ENCODE measurements at places on chromosomes 2 and 18.

GRCh38 chr2:23708771-23709170, 218.2 kb downstream of the ATAD2B start:
- DNase-seq = no peak

GRCh38 chr18:45967007-45967706, at the start of gene EPG5:
TSS of gene EPG5 (minus strand) at chr18:45967329. CDS start at chr18:45967239, 90 bp downstream.
- peak; percentile 94 for DNase-seq

- no peak for DNase-seq
Measured at GRCh38 chr2:166803373-166804000, 84.8 kb upstream of the XIRP2 start.

GRCh38 chr18:44409071-44409470, 271.6 kb upstream of the SETBP1 start:
- DNase-seq = no peak

DNA sequence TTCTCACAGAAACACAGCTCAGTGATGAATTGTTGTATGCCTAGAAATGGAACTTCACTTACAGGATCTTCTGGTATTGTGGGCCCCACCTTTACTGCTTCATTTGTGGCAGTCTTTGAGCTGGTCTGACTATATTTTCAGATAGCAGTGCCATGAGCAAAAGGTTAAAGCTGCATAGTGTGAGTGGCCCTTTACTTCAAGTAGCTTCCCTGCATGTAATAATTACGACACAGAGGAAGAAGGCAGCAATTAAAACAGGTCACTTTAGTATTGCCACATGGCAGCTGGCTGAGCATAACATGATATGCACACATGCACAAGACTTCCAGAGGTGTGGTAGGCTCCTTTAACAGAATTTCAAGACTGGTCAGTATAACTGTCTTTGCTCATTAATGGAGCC, 426.3 kb upstream of the ZEB2 start:
- DNase-seq = no peak

DNA sequence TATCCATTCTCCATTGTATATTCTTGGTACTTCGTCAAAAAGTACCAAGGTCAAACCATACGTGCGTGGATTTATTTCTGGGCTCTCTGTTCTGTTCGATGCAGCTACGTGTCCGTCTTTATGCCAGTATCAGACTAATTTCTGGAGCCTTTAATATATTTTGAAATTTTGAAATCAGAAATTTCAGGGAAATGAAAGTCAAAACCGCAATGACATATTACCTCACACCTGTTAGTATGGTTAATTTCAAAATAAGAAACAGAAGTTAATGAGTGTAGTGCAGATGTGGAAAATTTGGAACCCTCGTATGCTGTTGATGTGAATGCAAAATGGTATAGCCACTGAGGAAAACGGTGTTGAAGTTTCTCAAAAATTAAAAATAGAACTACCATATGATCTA, 156.1 kb upstream of the TRIB2 start:
- DNase-seq = no peak

GRCh38 chr2:183283209-183283608, 159.0 kb downstream of the NUP35 start:
- no peak for DNase-seq

- no peak for DNase-seq
Measured at GRCh38 chr2:82224301-82224940, 1919.9 kb upstream of the LRRTM1 start.

GRCh38 chr18:32771169-32771751, 1.6 kb downstream of the KLHL14 start:
- DNase-seq = no peak

All from hypothalamus (tissue), 51 donors.